ENCODE measurements at places on chromosomes 11 and 22.

DNA sequence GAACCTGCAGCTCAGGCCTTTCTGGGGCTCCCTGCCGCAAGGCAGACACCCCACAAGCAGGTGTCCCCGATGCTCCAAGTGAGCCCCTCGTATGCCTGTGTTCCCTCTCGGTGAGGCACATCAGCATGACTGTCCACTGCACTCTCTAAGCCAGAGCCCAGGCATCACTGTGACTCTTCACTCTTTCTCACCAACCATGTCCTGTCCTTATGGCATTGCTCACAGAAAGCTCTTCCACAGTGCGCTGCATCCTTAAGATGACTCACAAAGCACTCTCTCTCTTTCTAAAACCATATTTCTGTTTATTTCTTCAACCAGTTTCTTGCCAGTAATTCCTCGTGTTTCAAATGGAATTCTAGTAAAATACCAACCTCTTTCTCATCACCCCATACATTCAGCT is 18.1 kb downstream of the GAB4 start:
- no peak for DNase-seq

DNA sequence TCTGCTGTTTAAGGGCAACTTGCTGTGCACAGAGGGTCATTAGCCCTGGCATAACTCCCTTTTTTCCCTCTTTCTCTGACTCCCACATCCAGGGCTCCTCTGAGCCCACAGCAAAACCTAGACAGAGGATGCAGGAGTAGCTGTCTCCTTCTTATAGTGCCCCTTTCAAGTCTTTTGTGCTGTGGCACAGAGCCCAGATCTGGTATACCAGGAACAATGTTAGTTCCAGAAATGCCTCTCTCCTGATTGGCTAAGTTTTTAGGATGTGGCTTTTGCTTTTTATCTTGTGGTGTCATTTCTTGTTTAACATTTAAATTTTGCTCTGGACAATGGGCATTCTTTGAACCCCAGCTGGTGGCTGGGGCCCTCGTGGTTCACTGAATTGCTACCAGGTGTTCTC is 25.6 kb upstream of the RRM1 start:
- no peak for DNase-seq

DNA sequence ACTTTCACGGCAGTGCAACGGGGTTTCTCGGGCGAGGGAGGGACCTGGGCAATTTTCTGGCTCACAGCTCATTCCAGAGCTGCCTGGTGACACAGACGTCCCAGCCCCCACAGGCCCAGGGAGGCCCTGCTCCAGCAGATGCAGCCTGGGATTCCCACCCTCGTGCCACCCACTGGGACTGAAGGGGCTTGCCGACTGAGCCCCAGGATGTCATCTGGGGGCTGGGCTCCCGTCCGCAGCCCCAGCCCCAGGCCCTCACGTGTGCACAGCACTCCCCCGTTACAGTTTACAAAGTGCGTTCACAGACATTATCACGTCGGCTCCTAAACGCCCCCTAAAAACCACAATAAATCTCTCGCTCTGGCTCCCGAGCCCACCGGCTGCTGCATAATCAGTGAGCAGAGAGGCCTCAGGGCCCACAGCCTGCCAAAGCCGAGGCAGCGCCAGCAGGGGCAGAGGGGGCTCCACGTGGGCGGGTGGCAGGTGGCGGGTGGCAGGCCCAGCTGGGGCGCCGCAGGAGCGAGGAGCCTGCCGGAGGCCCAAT is 76.9 kb upstream of the TCF20 start:
- no peak for DNase-seq

DNA sequence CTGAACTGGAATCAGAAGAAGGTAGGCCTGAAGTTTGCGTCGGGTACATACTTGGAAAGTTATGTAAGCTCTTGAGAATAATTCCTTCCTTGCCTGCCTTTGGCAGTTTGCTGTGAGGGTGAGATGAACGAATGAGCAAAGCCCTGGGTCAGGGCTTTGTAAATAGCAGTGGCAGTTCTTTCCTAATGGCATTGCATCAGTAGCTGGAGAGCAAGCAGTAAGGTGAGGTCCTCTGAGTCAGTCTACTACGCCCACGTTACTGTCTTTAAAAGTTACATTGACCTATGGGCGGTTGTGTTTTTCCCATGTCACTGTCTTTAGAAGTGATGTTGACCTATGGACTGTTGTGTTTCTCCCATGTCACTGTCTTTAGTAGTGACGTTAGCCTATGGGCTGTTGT is 179.1 kb upstream of the E2F8 start:
- no peak for DNase-seq

GRCh38 chr11:99614352-99614751 is 593.6 kb downstream of the CNTN5 start:
- no peak for DNase-seq

DNA sequence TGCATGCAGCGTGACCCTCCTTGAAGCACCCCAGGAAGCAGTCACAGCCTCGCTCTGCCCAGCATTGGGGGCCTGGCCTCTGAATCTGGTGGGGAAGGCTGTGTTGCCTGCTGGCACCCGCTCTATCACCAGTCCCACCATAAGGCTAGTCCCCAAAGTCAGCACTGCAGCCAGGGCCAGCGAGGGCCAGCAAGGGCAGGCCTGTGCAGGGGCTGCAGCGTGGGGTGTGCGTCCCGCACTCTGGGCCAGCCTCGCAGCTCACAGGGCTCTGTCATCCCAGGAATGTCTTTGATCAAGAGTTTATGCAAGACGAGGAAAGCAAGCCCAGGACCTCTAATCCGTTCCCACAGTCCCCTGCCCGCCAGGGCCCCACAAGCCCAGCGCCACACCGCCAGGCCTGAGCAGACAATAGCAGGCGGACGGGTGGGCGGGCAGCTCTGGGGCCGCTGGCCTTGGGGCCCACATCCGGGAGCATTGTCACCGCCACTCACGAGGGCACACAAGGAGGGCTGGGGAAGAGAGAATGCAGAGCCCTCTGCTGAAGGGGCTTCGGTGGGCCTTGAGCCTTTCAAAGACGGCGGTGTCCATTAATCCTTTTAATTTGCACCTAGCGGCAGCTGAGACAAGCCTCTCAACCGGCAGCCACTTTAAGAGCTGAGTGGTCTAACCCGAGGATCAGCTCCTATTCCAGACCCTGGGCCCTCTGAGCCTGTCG is 17.1 kb downstream of the LTO1 start:
- peak; percentile 38 for DNase-seq

DNA sequence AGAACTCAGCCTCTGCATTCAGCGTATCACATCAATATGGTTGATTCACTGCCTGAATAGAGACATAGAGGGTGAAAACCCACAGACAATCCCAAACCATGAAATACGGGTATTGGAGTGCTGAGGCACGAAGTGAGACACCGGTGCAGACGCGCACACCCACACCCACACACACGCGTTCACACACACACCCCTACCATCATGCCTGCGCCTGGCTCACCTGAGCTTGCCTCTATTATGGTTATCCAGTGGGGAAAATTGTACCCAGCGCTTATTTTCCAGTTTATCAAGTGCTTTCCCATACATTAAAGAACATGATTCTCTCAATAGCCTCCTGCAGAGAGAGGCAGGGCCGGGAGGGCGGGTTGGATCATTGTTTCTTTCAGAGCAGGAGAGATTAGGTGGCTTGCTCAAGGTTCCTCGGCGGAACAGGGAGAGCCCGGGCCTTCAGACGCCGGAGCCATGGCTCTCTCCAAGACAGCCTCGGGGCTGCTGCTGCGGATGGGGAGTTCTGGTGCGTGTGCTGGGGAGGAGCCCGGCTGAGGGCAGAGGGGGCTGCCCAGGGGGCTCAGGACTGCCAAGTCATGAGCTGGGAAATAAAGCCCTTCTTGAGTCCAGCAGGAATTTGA is 78.9 kb upstream of the THY1 start:
- DNase-seq = no peak

- no peak for DNase-seq
These were observed 67.8 kb downstream of the TCF20 start for GRCh38 chr22:42202669-42203068.

DNA sequence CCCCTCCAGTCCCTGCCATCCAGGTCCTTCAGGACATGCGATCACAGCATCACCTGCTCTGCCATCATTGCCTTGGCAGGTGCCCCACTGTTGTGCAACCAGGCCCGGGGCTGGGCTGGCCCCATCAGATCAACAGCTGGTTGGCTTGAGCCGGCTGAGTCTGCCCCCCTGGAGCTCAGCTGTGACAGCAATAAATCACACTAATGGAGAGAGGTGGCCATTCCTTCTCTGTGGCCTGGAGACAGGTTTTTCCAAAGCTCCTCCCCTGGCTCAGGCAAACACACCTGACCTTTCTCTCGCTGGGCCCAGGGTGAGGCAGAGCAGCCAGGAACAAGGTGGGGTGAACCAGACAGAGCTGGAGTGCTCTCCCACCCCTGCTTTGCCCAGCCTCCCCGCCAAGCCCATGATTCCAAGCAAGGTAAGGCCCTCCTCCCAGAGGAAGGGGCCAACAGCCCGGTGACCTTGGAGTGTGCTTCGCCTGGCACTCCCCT is 8.9 kb upstream of the FXYD2 start:
- peak; percentile 79 for DNase-seq

GRCh38 chr11:66418168-66418985 is 2.5 kb upstream of the NPAS4 start:
- peak; percentile 58 for DNase-seq

GRCh38 chr11:75668451-75669297 is at the start of gene MAP6:
MAP6 (minus strand) TSS chr11:75669038; CDS start chr11:75668369, 669 bp downstream.
- no peak for DNase-seq

GRCh38 chr11:76802621-76803020 is 19.5 kb downstream of the TSKU start:
- DNase-seq = no peak

DNA sequence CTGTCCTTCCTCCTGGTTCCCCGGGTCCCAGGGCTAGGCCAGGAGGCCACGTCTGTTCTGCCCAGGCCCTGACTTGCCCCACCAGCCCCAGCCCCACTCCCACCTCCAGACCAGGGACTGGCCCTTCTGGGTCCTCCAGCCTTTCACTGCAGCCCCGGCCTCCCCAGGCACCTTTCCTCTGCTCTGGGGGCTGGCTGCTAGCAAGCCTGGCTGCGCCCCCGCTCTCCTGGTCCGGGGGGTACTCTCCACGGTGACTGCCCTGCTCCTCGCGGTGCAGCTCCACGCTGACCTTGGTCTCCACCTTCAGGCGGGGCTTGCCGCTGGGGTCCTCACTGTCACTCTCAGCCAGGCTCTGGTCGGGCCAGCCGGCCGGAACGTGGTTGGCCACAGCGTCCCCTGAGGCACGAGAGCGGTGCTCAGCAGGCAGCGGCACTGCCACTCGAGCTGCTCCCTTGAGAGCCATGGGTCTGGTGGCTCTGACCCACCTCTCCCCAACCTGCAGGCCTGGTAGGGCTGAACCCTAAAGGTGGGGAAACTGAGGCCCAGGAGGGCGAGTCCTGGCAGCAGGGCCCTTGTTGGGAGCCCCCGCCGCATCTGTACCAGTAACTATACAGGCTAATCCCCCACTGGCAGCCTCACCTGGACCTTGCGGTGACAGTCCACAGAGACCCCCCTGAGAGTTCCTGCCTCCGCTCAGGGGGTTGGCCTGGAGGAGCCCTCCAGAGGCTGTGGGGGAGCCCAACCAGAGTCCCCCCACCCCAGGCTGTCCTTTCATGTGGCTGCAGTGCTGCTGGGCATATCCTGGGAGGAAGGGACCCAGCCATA is 29.0 kb downstream of the TRMU start:
- DNase-seq = peak; percentile 43

DNA sequence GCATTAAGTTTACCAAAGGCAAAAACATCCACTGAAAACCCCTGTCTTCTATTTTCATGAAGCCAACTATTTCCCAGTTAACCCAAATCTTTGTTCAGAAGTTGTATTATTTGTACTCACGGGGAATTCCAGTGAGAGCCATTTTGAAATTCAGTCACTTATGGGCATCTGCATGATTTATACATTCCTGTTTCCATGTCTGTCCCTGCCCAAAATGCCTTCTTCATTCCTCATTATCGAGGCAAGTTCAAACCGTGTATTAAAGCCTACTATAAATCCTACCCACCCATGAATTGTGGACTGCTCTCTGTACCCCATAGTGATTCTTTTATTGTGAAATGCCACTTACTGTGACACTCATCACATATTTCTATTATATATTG is 772.7 kb downstream of the DLG2 start:
- DNase-seq = no peak

- no peak for DNase-seq
These were observed 72.9 kb downstream of the DKK3 start for GRCh38 chr11:11935536-11935935.

DNA sequence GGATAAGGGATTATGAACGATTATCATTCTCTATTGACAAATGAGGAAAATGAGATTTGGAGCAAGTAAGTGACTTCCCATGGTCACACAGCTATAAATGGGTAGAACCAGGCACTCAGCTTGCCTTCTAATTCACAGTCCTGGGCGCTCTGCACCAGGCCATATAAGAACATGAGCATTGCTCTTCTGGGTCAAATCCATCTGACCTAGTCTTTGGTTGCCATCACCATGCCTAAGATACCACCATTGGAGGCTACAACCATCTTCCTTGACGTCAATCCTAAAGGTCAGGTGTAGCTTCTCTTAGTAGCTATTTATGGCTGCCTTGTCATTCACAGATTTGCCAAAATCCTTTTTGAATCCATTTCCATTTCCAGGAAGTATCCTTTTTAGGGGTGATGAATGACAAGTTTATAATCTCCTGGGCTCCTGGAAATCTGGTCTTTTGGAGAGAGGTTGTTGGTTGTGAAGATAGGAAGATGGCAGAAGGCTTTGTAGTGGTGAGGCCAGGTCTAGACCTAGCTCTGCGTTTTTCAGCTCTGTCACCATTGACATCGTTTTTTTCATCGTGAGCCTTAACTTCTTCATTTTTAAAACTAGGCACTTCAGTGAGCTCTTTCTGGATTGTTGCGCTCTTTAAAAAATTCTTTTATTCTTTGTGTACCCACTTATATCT is 11.1 kb downstream of the ZBTB16 start:
- no peak for DNase-seq

GRCh38 chr11:32088117-32088941 is 2.5 kb upstream of the RCN1 start:
- no peak for DNase-seq

DNA sequence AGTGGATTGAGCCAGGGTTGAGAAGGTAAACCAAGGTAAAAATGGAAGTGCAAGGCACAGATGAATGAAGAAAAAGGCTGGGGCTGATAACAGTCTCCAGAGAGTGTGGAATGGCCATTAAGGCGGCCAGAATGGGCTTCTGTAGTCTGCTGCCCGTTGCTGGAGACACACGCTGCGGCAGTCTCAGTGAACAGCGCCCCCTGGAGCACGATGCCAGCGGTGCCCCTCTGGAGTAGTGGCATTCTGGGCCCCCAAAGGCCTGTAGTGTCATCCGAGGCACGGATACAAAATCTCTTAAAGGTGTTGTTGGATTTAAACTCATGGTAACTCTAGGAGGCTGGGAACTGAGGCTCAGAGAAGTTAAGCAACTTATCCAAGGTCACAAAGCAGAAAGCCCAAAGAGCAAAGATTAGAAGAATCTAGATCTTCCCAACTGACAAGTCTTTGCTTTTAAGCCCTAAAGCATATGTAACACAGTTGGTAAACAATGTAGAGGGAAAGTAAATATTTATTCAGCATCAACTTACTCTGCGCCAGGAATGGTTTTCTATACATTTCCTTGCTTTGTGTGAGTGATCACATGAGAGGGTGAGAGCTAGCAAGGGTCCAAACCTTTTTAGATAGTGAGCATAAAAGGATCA is 18.2 kb downstream of the KCNJ1 start:
- peak; percentile 74 for DNase-seq
